ENCODE measurements at places on chromosomes 2 and 18.

DNA sequence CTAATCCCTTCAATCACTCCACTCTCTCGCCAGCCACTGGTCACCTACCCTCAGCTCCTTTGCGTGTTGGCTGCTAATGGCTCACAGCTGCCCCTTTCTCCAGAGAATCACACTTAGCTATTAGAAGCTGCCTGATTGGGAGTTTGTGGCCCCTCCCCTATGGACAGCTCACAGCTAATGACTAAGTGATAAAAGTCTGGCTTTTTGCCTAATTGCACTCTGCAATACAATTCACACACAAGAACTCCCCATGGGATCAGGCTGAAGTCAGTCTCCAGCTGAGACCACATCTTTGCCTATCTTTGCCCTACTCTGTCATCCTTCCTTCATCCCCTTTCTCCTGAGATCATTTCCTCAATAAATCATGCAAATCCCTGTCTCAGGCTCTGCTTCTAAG is 701.9 kb upstream of the RAB6C start:
- no peak for DNase-seq

GRCh38 chr2:180761224-180761623 is 219.2 kb upstream of the UBE2E3 start:
- no peak for DNase-seq

DNA sequence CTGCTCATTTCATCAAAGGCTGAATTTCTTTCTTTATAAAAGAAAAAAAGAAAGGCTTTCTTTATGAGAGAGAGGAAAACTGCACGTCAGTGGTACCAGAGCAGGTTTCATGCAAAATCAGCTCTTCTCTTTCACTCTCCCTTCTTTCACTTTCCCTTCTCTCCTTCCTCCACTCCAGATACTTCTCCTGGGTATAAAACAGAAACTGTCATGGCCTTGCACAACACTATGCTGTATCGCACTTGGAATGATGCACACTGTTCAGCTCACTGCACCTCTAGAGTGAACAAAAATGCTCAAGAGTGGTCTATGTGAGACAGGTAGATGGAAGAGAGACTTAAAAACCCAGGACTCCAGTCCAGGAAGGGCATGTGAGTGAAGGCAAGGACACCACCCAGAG is 73.8 kb downstream of the KLF7 start:
- DNase-seq = no peak

GRCh38 chr18:56489893-56490292 is 148.5 kb downstream of the TXNL1 start:
- DNase-seq = no peak

DNA sequence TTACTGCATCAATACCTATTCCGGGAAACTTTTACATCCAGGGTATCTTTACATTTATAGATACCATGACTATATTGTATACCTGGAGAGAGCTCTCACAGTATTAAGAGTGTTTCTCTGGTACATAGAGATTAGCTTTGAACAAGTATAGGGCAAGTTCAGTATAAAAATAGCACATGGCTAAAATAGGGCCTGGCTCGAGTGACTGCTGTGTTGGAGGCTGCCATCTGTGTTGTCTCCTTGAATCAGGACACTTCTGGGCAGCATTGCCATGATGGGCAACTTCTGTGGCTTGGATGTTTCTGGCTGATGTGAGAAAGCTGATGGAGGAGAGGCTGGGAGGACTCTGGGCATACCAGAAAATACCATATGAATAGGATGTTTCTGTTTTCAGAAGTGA is 18.7 kb downstream of the ARHGAP28 start:
- DNase-seq = no peak

DNA sequence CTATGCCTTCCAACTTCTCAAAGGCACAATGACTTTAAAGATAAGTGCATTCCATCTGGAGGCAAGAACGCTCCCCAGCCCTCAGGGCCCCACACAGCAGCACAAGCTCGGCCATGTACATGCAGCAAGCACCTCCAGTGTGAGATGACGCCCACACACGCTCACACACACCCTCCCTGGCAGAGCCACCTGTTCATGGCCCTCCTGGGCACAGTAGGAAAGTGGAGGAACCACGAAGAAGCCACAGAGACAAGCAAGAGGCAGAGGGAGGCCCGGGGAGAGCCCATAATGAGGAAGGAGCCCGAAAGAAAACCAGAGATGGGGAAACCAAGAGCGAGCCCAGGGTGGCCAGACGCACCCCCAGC is 21.7 kb downstream of the BIN1 start:
- DNase-seq = peak; percentile 17

DNA sequence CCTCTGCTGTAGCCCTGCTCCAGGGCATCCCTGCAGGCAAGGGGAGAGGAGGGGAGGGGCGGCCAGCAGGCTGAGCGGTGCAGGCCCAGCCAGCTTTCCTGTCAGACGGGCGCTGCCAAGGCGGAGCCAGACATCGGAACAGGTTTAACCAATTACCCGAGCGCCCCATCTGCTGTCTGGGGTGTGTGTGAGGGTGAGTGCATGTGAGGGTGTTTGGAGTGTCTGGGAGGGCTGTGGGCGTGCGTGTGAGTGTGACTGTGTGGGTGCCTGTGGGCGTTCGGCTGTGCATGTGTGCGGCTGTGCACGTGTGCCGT is 20.0 kb downstream of the EMX1 start:
- no peak for DNase-seq

GRCh38 chr2:233597522-233597921 is 19.9 kb upstream of the UGT1A8 start:
- DNase-seq = no peak

DNA sequence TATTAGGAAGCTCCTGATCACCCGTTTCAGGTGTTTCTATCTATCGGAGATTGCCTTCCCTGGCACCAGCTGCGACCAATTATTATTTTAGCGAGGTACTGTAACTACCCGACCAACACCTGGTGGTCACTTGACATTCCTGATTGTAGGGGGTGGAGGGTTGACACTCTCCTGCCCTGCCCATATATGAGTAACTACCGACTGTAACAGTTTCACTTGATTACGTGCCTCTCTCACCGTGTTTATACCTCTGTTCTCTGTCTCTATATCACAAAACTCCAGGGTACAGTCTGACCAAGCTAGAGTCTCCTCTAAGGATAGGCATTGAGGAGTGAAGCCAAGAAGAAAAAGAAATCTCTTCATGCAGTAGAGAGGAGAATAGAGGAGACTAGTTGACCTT is 268.0 kb upstream of the LRATD1 start:
- no peak for DNase-seq

DNA sequence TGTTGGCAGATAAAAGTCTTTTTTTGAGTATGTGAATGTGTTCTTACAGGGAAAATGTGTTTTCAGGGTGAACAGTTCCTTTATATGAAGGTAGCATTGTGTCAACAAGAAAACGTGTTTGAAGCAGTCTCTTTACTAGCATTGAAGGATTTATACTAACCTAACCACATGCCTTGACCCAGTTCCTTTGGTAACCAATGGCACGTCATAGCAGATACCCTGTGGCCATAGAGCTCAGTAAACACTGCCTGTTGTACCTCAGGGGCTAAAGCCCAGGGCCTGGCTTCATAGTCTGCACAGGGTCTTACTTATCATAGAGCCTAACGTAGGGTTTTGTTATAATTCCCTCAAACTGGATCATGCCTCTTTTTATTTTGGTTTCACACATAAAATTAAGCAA is 32.1 kb upstream of the NFU1 start:
- no peak for DNase-seq

DNA sequence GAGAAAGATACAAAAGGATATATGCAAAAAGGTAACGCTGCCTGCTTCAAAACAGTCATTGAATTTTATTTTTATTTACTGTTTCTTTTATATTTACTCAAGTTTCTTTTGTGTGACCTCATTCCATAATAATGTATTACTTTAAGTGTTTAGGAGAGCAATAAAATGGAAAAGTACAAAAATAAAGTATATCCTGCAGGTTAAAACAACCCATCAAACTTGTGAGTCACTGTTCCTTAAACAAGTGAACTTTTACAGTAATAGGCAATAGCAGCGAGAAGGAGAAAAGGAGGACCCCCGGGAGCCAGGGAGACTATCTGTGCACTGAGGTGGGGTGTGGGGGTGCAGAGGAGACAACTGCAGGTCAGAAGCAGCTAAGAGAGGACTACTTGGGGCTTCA is 124.5 kb downstream of the EN1 start:
- DNase-seq = no peak

- DNase-seq = no peak
Measured at GRCh38 chr2:50097148-50097547, 934.8 kb downstream of the NRXN1 start.

Data from Jurkat, Clone E6-1 (cell line).